ENCODE measurements at places on chromosomes 3 and 15.

DNA sequence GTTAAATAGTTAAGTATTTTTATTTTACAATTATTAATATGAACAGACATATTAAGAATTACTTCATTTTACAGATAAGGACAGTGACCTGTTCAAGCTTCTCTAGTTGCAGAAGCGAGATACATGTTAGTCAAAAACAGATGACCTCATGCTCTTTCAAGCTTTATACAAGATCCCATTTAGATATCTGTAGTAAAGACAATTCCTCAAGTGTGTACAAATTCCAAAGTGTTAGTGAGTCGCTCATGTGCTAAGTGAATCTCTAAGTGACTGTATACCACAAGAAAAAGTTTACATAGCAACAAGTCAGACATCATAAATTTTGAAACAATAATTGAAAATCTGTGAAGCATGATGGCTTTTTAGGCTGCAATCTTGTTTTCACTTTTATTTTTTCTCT is 293.8 kb downstream of the ROBO1 start:
- DNase-seq, result no peak

DNA sequence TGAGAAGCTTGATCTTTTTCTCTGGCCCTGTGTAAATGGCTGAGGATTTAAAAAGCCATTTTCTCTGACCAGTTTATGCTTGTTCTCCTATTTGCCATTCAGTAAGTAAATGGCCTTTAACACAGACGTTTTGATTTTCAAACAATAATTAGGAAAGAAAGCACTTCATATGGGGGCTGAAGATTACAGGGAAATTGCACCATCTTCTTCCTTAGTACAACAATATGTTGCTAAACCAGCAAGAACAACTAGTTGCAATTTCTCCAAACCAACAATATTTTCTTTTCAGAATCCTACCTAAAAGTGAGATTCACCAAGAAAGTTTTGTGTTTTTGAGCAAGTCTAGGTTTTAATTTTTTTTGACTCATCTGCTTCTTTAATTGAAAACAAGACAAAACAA is 80.5 kb upstream of the CCNL1 start:
- no peak for DNase-seq

DNA sequence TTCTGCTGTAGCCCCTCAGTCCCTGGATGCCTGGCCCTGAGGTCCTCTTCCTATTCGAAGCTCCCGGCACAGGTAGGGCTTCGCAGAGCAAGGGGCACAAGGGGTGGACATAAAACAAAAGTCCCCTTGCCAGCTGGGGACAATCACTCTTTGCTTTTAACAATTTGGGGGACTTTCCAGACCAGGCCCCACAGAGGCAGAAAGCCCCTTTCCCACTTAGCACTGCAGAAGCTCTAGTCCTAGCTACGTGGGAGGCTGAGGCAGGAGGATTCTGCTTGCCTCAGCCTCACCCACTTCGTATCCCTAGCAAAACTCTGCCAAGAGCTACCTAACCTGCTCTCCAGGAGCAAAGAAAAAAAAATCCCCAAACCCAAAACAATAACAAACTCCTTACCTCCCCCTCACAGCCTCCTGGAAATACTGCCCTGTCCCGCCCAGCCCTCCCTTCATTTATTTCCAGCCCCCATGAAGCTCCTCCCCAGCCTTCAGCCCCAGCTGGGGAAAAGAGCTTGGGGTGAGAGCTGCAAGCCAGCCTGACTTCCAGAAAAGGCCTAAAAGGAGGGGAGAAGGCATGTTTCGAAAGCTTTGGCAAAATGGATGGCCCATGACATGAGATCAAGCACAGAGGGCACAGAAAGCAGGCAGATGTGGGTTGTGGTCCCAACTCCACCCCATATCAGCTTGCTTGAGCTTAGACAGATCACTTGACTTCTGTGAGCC is at the start of gene CIDEC:
CIDEC (minus strand) TSS at position 424 of the 720 bp plus-strand sequence. CDS start 1,767 bp downstream, outside the sequence.
- DNase-seq, result no peak

GRCh38 chr3:8529738-8530525 is 28.3 kb downstream of the LMCD1 start:
- no peak for DNase-seq

- no peak for DNase-seq
Observed at GRCh38 chr3:127820221-127820825, 2.0 kb downstream of the MGLL start.

Measured in D341Med (cell line).